ENCODE measurements at places on chromosomes 6 and 20.

DNA sequence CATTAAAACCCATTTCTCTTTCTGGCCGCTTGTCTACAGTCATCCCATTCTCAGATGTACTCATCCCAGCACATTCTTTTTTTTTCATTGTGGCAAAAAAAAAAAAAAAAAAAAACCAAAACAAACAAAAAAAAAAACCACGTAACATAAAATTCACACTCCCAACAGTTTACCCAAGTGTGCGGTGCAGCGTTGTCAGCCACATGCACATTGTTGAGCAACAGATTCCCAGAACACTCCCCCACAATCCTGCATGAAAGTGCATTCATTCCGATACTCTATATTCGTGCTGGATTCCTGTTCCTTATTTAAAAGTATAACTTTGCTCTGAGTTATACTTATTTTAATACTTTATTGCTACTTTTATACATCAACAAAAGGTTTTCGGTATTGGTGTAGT lies 96.0 kb downstream of the SASH1 start:
- no peak for DNase-seq

- no peak for DNase-seq
Measured at GRCh38 chr6:168678588-168678987, 237.6 kb downstream of the SMOC2 start.

GRCh38 chr6:73801652-73802268 lies 105.8 kb downstream of the CD109 start:
- DNase-seq, result no peak

- DNase-seq, result no peak
Measured at GRCh38 chr6:162014069-162014811, 713.3 kb downstream of the PRKN start.

GRCh38 chr20:37627060-37627766 lies 66.6 kb upstream of the CTNNBL1 start:
- no peak for DNase-seq

DNA sequence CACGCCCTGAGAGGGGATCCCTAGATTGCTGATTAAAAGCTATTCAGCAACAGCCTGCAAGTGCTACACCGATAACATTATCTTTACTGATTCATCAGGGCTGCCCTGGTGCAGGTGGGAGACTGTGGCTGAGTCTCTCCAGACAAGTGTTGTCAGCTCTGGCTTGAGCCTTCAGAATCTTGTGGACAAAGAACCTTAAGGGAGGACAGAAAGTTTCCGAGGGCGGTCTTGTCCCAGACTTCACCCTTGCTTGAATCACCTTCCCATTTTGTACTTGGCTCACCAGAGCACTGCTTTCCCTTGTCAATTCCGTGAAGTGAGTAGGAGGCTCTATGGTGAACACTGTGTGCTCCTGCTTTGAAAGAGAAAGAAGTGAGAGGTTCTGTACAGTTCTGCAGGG lies 88.6 kb upstream of the PCSK2 start:
- DNase-seq, result no peak

- DNase-seq, result no peak
Measured at GRCh38 chr6:5898102-5898501, 108.6 kb downstream of the NRN1 start.

DNA sequence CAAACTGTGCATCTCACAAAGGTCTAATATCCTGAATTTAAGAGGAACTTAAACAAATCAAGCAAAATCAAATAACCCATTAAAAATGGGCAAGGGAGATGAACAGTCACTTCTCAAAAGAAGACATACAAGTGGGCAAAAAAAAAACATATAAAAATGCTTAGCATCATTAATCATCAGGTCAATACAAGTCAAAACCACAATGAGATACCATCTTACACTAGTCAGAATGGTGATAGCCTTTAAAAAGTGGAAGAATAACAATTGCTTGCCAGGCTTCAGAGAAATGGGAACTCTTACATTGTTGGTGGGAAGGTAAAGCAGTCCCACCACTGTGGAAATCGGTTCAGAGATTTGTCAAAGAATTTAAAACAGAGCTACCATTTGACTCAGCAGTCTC lies 646.7 kb upstream of the PTCHD4 start:
- DNase-seq, result no peak

DNA sequence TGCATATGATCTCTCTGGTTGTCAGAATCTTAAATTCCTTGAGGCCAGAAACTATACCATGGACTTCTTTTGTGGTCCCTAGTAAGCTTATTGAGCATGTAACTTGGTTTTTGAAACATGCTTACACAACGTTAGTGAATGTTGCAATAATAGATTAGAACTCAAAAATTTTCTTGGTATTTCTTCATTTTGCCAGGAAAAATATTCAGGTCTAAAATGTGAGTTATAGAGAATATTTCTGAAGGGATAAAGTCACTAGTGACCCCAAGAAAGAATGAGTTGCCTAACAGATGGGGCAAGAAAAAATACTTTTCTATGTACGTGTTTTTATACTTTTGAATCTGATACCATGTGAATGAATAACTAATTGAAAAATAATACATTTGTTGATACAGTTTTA lies 195.4 kb downstream of the TFAP2A start:
- no peak for DNase-seq

DNA sequence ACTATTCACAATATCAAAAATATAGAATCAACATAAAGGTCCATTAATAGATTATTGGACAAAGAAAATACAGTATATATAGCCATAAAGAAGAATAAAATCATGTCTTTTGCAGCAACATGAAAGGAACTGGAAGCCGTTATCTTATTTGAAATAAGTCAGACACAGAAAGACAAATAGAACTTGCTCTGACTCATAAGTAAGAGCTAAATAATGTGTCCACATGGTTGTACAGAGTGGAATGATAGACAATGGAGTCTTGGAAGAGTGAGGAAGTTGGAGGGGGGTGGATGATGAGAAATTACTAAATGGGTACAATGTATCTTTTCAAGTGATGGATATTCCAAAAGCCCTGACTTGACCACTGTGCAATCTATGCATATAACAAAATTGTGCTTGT lies 613.5 kb downstream of the PHF3 start:
- DNase-seq, result no peak

- no peak for DNase-seq
Measured at GRCh38 chr20:18256440-18257090, 31.8 kb upstream of the ZNF133 start.

- DNase-seq, result no peak
Measured at GRCh38 chr6:130968476-130968875, 94.6 kb downstream of the EPB41L2 start.

GRCh38 chr6:35635601-35636597 lies 52.8 kb downstream of the FKBP5 start:
- DNase-seq, result no peak

DNA sequence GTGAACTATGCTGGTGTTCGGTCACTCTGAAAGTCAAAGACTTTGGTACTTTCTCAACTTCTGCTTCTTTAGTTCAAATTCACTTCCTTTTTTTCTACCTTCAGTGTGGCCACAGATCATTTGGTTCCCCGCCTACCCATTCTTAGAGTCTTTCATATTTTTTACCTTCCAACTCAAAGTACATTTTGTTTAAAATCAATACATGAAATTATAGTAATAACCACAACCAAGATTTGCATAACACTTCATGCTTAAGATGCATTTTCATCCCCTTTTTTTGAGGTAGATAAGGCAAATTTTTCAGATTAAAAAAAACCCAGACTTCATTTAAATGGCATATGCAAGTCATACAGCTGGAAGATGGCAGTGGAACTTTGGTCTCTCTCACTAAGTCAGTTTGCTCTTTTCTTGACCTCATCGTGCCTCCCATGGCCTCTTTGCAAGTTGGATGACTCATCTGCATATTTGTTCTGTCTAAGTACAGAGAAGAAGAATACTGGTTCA lies 11.9 kb upstream of the CNR1 start:
- DNase-seq, result no peak

- no peak for DNase-seq
Measured at GRCh38 chr6:52496631-52497030, 76.5 kb downstream of the EFHC1 start.

- DNase-seq, result no peak
Measured at GRCh38 chr6:72675396-72675795, 53.5 kb downstream of the KCNQ5 start.

- no peak for DNase-seq
Measured at GRCh38 chr6:28553986-28554881, 28.6 kb downstream of the GPX5 start.

GRCh38 chr6:16196260-16196983 lies 42.0 kb upstream of the GMPR start:
- DNase-seq, result no peak

DNA sequence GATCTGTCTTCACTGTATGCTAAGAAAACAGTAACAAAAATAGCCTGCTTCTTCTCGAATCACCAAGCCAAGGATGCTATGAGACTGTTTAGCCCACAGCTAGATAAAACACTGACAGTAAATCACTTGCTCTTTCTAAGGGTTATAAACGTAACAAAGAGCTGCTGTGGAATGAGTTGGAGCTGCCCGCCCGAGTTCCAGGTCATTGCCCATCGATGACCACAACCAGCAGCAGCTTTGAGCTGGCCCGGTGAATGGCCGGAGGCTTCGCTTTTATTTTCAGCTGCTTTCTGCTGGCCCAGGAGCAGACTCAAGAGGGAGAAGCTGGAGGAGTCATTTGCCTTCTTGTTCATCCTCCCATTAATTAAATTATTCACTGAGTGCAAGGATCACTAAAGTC lies 82.2 kb upstream of the CDH4 start:
- no peak for DNase-seq

DNA sequence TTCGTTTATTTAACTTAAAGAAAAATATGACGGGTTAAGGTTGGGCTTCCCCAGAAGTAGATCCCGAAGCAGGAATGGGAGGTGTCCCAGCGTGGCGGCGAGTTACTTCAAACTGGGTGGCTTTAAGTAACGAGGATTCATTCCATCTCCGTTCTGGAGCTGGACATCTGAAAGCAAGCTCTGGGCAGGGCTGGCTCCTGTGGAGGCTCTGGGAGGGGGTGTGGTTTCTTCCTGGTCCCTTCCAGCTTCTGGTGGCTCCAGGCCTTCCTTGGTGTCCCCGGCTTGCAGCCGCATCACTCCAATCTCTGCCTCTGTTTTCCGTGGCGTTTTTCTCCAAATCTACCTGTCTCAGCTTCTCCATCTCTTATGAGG lies 47.3 kb upstream of the BHLHE23 start:
- DNase-seq, result no peak

DNA sequence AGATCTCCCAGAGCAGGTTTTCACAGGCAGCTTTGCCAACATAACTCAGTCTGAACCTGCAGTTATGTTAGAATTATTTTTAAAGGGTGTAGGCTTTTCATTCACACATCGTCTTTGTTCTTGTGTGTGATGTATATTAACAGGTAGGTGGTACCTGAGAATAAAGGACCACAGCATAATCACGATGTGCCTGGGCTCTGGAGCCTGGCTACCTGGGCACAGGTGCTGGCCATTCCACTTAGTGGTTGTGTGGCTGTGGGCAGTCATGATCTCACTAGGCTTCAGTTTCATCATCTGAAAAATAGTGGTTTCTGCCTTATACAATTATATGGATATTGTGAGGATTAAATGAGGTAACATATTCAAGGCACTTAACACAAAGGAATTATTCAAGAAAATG lies 6.4 kb downstream of the CD109 start:
- no peak for DNase-seq

DNA sequence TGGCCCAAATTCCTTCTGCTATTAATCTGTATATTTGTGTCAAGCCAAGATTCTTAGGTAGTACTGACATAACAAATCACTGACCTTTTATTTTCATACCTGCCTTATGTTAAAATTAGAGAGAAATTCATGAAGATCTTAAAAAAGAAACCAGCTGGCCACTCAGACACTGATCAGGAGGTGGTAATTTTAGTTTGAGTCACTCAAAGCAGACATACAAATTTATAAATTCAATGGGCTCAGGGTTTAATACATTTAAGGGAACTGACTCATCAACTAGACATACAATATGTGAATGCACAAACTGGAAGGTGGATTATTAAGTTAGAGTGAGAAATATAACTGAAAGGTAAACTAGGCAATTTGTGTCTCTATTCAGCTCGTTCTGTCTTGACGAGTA lies 711.9 kb upstream of the EYS start:
- DNase-seq, result no peak

DNA sequence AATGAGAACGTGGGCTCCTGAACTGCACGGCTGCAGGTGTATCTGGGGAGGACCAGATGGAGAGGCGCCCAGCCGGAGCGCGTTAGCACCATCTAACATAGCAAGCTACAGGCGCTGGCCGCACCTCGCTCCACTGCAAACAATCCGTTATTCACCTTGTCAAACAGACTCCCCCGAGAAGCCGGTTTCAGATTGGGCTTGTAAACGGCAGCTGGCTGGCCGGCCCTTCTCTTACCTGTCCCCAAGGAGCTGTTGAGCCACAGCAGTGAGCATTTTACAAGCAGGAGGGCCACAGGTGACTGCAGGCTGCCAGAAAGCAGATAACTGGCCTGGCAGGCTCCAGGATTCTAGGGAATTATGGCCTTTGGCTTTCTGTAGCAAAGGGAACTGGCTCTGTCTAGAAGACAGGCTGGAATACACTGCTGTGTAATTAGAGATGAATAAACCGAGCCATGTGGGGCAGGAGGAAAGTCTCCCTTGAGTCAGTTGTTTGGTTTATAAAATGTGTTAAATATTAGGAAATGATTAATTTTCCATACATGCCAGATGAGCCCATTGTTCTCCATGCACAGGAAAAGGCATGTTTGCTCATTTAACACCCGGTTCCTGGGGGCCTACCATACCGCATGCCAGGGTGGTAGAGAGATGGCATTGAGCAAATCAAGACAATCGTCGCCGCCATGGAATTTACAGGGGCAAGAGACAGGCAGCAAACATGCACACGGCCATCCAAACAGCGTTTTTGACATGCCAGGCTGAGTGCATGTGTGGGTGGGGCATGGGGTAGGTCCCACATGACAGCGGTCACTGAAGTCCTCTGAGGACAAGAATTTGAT lies 159.3 kb downstream of the NFATC2 start:
- DNase-seq, result no peak

GRCh38 chr6:162706232-162706631 lies 21.3 kb downstream of the PRKN start:
- DNase-seq, result peak; percentile 72

- DNase-seq, result no peak
Measured at GRCh38 chr6:123333000-123333756, 303.6 kb downstream of the TRDN start.

- DNase-seq, result no peak
Measured at GRCh38 chr20:20578838-20579237, 133.6 kb downstream of the RALGAPA2 start.

- no peak for DNase-seq
Measured at GRCh38 chr6:115690854-115691253, 369.8 kb downstream of the FRK start.

DNA sequence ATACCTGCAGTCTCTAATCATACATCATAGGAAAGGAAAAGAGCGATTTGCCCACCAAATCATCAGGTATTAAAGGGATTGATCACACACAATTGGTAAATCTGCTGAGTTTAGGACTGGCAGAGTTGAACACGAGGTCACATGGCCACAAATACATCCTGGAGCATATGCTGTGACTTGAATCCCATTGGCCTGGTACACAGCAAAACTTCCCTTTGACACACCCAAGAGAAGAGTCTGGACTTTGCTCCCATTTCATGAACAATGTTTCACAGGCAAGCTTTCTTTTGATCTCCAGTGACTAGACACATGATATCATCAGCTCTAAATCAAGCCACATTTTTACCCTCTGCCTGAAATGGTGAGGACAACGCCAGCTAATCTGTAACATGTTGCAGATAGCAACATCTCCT lies 117.9 kb downstream of the ISM1 start:
- DNase-seq, result no peak

Data from midbrain (tissue), 1 donor.